GM23338 (cell line): ENCODE measurements at places on chromosomes 5 and 9.

DNA sequence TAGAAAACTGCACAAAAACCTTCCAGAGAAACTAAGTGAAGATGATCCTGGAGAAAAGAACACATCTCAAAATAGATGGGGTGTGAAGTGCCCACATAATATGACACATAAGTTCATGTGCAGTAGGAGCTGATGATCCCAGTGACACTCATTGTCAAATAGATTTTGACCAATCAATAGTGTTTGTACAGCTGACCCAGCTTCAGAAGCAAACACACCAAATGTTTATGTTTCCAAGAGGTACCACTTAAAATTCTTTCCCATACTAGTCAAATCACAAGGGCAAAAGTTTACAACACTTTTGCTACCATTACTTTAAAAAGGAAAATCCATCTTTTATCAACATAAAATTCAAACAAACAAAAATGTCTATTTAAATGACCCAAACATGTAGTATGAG is 175.0 kb downstream of the MLLT3 start:
- DNase-seq, result no peak

DNA sequence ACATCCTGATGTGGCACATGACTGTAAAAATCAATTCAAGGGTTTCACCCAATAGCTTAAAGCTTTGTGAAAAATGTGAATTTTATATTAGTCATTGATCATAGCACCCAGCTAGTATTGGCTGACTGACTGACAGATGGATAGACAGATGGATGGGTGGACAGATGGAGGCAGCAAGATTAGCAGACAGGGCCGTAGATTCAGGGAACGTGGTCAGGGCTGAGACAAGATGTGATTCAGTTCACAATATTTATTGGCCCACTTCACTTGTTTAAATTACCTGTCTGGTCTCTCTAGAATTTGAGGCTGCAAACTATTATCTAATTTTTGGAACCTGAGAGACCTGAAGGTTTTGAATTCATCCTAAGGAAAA is 12.0 kb upstream of the PCSK5 start:
- no peak for DNase-seq

GRCh38 chr9:80175286-80176150 is 603.8 kb downstream of the TLE4 start:
- DNase-seq, result peak; percentile 67

- DNase-seq, result peak; percentile 70
Measured at GRCh38 chr5:69167493-69167855, 524 bp downstream of the CCNB1 start.

- peak; percentile 66 for DNase-seq
Measured at GRCh38 chr9:138053321-138053868, 175.8 kb downstream of the CACNA1B start.

DNA sequence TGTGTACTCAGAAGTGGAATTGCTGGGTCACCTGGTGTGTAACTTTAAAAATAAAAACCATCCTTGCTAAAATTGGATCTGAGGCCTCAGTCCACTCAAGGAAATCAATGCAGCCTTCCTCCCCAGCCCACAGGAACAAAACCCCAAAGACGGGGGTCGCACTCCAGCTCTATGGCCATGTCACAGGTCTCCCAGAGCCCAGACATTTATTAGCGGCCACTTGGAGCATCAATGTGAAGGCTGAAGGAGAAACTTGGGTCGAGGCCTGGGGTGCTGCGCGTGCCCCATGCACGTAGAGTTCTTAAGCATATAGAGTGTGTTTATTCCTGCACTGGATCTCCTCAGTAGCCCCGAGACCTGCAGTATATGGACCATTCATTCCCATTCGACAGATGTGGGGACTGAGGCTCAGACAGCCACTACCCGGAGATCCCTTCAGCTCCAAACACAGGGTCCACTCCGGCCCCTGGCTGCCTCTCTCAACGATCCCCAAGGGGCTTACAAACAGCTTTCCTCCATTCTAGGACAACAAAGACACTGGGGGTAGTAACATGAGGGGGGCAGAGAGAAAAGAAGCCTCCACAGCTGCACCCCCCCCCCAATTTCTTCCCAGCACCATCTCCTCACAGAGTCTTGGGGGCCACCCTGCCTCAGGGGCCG is 14.3 kb upstream of the OLFM1 start:
- no peak for DNase-seq

DNA sequence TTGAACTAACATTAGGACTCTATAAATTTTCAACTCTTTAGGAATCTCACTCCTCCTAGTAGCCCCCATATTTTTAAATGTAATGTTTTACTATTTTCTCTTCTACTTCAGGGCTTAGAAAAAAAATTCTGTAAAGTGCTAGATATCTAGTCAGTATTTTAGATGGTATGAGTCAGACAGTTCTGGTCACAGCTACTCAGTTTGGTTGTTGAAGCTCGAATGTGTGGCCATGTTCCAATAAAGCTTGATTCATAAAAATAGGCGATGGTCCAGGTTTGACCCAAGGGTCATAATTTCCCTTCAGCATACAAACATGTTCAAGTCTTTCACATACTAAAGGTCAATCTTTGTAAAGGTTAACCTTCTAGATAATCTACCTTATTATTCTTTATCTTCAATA is 566.0 kb upstream of the CDH18 start:
- DNase-seq, result no peak

DNA sequence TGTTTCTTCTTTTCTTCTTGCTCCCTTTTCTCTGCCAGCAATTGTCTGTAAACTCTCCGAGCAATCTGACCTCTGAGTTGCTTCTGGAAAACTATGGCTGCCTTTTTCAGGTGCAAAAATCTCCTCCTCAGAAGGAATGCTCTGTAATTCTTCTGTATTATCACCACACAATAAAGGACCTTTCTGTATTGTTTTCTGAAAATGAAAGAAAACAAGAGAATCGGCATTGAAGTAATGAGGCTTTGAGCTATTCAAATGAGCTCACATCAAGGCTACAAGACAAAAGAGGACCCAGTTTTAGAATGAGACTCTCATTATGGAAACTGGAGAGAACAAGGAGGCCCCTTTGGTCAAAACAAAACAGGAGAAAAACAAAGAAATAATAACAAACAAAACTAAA is 86.2 kb upstream of the RETREG1 start:
- peak; percentile 24 for DNase-seq

DNA sequence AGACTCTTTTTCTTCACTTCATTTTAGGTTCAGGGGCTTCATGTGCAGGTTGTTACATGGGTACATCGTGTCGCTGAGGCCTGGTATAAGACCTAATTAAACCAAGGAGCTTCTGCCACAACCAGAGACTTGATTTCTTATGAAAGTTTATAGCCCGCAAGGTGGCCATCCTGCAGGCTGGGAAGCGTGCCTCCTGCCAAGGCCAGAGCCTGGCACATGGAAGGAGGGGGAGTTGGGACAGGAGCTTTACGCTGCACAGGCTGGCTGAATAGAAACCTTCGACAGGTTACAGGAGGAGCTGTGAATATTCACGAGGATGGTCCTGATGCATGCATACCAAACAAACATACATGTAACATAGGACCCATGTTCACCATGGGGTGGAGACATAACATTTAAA is 50.1 kb upstream of the SIMC1 start:
- DNase-seq, result no peak

- DNase-seq, result no peak
Measured at GRCh38 chr5:112583166-112583565, 154.5 kb upstream of the APC start.

- DNase-seq, result no peak
Measured at GRCh38 chr5:5126444-5126843, 13.7 kb upstream of the ADAMTS16 start.

GRCh38 chr5:168101352-168101751 is 190.1 kb upstream of the WWC1 start:
- DNase-seq, result no peak

- DNase-seq, result no peak
Measured at GRCh38 chr9:132997591-132997990, 19.1 kb downstream of the GFI1B start.

- peak; percentile 93 for DNase-seq
Measured at GRCh38 chr5:72065751-72066255, 41.5 kb upstream of the MAP1B start.

GRCh38 chr5:137032929-137033328 is 466.2 kb downstream of the SPOCK1 start:
- no peak for DNase-seq

- no peak for DNase-seq
Measured at GRCh38 chr9:92649007-92649406, 20.9 kb downstream of the IPPK start.
